ENCODE measurements at places on chromosomes 7 and 10.

GRCh38 chr7:136053689-136054485 lies 76.7 kb upstream of the MTPN start:
- DNase-seq = no peak

DNA sequence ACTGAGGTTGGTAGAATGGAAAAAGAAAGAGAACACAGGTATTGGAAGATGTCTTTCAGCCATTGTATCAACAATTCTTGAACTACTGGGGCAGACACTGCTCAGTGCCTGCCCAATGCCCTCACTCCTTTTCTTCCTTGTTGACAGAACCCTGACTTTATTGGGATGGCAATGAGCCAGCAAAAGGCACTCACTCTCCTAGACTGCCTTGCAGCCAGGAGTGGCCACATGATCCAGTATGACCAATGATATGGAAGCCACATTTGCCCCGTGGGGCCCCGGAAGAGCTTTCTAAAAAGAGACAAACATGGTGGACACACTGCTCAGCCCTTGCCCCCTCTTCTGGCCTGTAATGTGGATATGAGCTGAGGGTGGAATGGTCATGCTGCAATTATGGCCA lies 88.6 kb upstream of the ZNF716 start:
- no peak for DNase-seq

- DNase-seq = no peak
Measured at GRCh38 chr10:131994435-131994834, 12.7 kb upstream of the BNIP3 start.

DNA sequence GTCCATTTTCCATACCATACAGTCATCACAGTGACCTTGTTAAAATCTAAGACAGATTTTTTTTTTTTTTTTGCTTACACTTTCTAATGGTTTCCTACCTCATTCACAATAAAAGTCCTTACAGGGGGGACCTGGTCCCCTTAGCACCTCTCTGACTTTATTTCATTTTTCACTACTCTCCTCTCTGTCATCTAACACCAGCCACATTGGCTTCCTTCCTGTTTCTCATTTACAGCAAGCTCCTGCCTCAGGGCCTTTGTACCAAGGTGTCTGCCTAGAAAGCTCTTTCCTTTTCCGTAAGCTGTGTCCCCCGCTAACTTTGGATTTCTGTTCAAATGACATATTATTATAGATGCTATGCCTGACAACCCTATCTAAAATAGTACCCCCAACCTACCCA lies 27.7 kb downstream of the CC2D2B start:
- DNase-seq = no peak

GRCh38 chr10:123633636-123634035 lies 32.5 kb upstream of the GPR26 start:
- no peak for DNase-seq

DNA sequence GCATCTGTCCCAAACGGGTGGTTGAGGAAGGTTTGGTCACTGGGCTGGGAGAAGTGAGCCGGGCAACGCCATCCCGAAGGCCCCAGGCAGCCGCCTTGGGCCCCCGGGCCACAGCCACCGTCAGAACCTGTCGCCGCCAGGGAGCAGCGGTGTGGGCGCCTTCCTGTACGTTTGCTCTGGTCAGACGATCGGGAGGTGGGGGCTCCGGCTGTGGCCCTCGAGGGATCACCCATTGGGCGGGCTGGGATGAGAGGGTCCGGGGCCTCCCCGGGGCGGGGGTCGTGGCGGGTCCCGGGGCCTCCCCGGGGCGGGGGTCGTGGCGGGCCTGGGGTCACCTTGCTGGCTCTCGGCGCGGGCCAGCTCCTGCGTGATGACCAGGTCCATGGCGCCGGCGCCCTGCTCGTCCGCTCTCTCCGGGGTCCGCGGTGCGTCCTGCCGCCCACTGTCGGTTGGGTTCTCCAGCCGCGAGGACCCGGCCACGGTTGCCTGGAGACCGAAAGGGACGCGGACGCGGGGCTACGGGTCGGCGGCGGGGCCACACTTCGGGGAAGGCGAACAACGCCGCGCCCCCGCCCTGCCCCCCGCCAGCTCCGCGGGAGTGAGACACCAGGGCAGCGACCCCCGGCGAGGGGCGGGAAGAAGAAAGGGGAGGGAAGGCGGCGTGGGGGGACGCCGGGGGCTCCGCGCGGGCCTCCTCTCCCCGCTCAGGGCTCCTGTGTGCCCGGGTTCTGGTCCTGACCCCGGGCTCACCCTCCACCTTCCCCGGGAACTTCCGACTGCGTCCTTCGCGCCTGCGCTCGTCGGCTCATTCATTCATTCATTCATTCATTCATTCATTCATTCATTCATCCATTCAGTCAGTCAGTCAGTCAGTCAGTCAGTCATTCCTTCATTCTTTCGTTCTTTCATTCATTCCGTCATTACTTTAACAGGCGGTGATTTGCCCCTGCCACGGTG lies at the start of gene CFAP46:
Gene CFAP46, minus strand, starts transcription at position 470 of the 957 bp plus-strand sequence. Its CDS starts 86 bp downstream, at position 384.
- no peak for DNase-seq

DNA sequence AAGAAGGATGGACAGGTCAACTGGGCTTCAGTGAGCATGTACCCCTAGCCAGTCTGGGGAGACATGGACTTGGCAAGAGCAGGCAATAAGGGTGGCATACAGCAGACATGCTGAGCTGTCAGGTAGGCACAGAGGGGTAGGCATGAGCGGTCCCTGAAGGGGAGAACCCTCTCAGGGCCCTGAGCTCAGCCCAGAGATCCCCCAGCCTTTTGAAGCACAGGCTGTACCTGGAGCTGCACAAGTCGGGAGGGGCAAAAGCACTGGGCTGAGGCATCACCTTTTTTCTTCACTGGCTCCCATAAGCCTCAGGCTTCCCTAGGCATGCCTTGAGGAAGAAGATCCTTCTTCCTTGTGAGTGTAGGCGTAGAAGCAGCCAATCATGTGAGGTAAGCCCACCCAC lies 42.3 kb downstream of the ZNF727 start:
- no peak for DNase-seq

- no peak for DNase-seq
Measured at GRCh38 chr7:962401-963081, 8.1 kb upstream of the ADAP1 start.

DNA sequence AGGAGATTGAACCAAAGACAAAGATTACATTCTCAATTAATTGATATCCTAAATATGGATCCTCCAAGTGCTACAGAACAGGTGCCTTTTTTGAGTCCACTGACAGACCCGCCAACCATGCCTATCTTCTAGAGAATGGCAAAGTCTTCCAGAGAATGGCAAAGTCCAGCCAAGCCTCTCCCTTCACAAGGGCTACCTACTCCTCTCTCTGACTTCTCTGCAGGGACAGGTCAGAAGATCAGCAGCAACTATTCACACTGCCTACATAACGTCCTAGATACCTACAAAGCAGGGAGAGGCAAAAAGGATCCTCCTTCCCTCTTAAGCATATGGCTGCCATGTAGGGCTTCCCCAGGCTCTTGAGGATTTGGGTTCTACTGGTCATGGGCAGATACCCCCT lies 12.4 kb downstream of the UBE2H start:
- no peak for DNase-seq

DNA sequence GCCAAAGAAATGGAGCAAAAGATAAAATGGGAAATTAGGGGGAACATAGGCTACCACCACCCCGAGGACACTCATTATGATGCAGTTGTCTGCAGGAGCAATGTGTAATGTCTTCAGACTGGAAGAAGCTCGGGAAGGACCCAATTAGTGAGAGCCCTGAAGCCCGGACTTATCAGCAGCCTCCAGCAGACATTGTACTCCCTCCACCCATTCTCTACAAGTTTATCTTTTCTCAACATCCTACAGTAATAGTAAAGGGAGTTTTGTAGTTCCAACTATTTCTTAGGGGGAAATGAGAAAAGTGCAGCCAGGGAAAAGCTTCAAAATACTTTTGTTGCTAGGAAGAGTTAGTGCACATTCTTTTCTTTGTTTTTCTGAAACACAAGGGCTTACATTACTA lies 657.3 kb upstream of the COBL start:
- no peak for DNase-seq

DNA sequence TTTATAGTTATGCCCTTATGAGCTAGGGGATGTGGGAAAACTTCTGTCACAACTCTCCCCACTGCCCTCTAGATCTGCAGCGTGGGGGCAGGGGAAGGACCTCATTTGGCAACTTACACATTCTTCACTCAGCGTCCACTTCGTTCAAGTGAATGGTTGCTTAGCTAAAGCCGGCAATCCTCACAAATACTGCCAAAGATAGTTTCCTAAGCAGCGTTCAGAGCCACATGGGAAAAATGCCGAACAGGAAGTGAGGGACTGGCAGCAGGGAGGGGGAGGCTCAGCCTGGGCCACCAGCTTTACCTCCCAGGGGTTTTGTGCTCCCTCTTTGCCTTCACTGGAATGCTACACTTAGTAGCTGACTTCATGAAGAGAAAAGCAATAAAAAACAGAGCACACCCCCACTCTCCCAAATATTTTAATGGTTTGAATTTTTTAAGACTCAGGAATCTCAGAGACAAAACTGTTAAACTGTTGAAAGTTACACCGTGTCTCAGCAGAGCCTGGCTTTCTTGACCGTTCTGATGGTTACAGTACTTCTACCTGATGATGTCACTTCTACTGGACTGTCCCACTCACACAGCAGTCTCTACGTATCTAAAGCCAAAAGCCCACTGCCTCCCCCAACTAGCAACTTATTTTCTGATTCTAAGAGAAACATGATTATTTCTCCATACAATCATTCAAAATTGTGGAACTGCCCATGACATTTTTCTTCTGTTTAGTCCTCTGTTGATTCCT lies 10.4 kb downstream of the GRM3 start:
- no peak for DNase-seq

DNA sequence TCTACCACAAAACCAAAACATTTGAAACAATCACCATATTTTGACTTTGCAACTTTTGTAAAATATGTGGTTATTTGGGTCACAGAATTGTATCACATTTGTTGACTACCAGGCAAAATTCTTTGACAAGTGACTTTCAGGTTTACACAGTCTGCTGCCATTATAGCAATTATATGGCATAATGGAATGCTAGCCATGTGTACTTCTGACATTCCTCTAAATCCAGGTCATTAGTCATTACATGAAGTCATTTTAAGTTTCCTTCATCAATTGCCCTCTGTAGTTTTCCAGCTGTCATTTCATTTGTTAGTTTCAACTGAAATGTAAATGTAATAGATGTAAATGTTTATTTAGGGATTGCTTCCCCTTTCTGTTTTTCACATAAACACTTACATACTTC lies 137.5 kb downstream of the IMMP2L start:
- no peak for DNase-seq

GRCh38 chr10:52111101-52111891 lies 202.8 kb upstream of the DKK1 start:
- DNase-seq = no peak

GRCh38 chr7:18117482-18117881 lies 89.8 kb upstream of the PRPS1L1 start:
- no peak for DNase-seq

GRCh38 chr7:30559611-30560010 lies 35.1 kb upstream of the GARS1 start:
- DNase-seq = no peak

GRCh38 chr7:357531-358209 lies 67.7 kb downstream of the FOXL3 start:
- no peak for DNase-seq

DNA sequence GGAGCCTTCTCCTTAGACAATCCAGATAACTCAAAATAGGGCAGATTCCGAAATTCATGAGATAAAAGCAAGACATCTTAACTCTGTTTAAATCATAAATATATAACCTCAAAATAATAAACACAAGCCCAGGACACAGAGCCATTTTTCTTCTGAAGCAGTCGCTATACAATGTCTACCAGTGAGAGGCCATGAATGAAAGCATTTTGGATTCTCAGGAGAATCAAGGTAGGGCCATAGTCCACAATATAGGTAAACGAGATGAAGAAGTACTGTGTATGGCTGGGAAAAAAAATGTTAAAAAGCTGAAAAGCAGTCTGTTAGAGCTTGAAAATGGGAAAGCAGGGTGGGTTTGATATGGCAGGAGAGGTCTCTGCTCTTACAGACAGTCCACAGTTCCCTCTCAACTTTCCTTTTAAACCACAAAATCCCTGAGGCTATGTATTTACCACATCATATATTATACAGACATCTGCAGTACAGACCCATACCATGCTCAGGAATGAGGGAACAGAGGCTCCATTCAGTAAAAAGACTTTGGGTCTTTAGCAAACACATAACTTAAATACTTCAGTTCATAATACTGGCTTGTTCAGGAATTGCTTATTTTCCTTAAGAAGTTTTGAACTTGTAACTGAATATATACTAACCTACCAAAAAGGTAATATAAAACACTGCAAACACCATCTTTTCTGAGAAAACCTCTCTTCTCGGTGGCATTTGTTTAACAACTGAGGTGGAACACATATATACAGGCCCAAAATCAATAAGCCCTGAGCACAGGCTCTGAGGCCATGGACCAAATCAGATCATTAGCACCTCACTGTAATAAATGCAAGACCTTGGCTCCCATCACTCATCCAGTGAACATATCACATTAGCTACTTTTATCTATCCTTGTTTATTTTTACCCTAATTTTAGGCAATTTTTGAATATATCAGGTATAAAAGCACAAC lies 109.3 kb downstream of the SORBS1 start:
- no peak for DNase-seq

- no peak for DNase-seq
Measured at GRCh38 chr10:132422903-132423825, 26.2 kb downstream of the PWWP2B start.

DNA sequence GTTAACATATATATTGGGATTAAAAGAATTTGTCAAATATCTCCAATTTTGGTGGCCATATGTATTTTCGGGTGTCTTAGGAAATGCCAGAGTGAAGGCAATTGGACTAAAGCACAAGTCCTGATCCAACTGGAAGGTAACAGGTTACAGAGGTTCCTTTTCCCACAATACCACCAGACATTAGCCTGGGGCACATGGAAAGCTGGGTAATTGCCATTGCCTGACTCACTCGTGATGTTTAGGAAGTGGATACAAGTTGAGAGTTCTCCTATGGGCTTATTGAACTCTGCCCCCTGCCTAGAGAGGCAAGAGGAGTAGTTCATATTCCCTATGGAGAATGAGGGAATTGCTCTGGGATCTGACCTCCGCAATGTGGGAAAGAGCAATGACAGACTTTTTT lies 5.7 kb downstream of the DNAH11 start:
- DNase-seq = no peak

- DNase-seq = no peak
Measured at GRCh38 chr10:71920540-71921323, 43.5 kb upstream of the CHST3 start.
